ENCODE measurements at places on chromosomes 13 and 19.

DNA sequence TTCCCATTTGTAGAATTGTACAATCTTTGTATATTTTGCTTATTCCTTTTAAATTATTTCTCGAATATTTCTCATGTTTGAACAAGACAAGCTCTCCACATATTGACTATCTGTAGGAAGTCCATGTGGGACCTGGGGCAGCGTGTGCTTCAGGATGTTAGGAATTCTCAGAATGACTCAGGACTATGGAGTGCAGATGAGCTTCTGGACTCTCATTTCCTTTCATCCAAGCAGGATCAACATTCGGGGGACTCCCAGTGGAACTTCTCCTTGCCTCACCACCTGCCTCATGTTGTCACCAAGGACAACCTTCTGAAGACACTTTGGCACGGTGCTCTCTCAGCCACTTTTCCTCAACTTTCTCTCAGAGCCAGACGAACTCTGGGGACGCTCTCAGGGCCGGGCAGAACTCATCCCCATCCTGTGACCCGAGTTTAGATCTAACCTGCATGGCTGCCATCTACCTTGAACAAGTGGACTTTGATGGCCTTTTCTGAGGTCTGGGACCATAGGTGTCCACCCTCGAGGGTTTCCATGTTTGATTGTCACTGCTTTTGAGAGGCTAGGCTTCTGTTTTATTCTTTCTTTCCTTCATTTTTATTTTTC, 441.7 kb downstream of the IRS2 start:
- no peak for DNase-seq

GRCh38 chr19:3836887-3837286, 32.0 kb downstream of the ZFR2 start:
- no peak for DNase-seq

- no peak for DNase-seq
These were observed 665.0 kb upstream of the SLITRK6 start for GRCh38 chr13:86464193-86464592.

- DNase-seq = no peak
These were observed 787.9 kb upstream of the KLHL1 start for GRCh38 chr13:70896136-70896535.

DNA sequence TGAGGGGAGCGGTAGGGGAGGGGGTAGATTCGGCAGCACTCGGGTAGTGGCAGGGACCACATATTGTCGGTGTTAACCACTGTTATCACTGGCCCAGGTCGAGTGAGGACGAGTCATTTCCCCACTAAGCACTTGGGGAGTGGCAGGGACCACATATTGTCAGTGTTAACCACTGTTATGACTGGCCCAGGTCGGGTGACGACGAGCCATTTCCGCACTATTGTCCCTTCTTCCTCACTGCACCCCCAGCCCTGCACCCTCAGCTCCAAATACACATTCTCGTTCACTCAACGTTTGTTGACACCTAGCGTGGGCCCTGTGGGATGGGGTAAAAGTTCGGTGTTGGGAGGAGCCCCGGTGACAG, 467 bp upstream of the CLN5 start:
- DNase-seq = no peak

GRCh38 chr13:27354379-27354778, 70.0 kb upstream of the GTF3A start:
- no peak for DNase-seq

- no peak for DNase-seq
These were observed 121.8 kb upstream of the OBI1 start for GRCh38 chr13:78780708-78781107.

DNA sequence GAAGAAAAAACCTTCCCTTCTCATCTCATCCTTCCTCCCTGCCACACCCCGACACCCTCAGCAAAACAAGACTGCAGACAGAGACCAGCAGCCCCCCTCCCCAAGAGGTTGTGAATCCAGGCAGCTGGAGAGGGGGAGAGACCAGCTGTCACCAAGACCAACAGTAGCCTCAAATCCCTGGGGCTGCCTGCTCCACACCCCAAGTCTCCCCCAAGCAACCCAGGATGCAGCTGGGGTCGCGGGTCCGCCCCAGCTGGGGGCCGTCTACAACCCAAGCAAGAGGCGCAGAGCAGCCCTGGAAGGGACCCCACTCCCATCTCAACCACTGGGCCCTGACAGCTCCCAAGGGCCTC, 7.1 kb downstream of the KLF16 start:
- peak; percentile 84 for DNase-seq

DNA sequence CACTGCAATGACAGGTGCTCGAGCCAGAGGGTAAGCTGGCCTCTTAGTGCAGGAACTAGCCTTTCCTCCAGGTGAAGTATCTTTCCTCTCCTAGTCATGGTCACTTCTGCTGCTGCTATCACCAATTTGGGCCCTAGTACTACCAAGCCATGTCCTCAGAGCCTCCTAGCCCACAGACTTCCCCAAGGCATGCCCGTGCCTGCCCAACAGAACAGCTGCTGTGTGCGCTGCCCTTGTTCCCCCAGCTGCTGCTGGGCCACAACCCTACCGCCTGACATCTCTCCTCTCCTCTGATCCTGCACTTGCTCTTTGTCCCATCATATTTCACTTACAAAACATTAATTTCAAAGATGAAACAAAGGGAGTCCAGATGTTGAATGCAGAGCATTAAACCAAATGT, 168.5 kb upstream of the FREM2 start:
- DNase-seq = no peak

DNA sequence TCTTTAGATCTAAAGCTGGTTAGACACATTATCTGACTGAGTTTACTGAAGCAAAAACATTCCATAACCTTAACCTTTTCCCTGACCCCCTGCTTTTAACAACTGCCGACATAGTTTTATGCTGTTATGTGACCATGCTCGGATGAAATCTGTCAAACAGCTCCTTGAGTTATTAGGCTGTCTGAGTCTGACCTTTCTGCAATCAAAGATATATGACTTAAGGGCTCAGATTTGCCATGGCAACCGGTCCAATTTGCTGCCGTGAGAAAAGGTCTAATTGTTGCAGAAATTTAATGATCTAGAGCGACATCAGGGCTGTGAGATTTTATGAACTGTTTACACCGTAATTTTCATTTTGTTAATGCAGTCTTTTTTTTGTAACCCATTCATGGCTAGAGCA, 61.8 kb downstream of the URI1 start:
- DNase-seq = peak; percentile 64

- no peak for DNase-seq
These were observed 575.6 kb downstream of the DIAPH3 start for GRCh38 chr13:59587971-59588716.

GRCh38 chr19:37943480-37943879, 36.5 kb downstream of the SIPA1L3 start:
- no peak for DNase-seq

DNA sequence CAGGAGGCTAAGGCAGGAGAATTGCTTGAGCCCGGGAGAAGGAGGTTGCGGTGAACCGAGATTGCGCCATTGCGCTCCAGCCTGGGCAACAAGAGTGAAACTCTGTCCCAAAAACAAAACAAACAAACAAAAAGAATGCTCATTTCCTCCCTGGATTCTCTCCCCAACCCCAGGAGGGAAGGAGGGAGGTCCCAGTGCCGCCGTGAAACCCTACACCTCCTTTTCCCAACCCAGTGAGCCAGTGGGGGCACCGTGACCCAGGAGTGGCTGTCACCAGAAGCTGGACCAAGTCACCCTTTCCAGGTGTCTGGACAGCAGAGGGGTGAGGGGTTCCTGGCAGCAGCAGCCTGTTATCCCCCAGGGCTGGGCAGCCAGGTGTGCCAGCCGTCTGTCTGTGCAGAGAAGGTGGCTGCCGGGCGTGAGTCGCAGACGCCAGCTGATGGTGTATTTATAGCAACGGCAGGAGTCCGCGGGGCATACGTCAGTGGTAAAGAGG, 23.5 kb downstream of the NFIC start:
- DNase-seq = no peak

- DNase-seq = no peak
These were observed 88.0 kb downstream of the ENOX1 start for GRCh38 chr13:43698758-43699157.

GRCh38 chr13:106527445-106527801, 8.0 kb downstream of the EFNB2 start:
- no peak for DNase-seq

DNA sequence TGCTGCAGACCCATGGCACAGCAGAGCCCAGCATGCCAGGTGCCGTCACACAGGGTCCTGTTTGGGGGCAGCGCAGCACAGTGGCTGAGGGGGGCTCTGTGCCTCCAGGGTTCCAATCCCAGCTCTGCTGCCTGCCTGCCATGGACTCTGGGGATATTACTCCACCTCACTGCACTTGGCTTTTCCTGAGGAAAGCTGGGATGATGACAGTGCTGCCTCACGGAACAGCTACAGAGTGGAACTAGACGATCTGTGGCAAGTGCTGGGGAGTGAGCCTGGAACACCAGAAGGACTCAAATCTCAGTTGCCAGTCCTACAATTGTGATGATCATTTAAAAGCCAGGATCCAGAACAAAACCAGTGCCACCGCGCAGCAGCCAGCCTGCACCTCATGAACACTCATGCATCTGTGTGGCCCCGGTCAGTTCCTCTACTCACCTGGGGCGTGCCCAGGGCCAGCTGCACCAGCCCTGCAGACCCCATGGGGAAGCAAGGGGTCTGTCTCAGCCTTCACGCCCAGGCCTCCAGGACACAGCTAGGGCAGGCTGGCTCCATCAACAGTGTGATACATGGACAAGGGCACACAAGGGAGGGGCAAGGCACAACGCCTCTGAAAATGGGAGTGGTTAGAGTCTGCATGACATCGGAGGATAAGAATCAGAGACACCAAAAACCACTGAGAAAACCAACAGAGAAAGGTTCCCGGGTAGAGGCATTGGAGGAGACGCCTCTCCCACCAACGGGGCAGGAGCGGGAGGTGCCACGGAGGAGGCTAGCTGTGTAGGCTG, 55.2 kb downstream of the ATP7B start:
- no peak for DNase-seq

GRCh38 chr13:25768838-25769237, 283.0 kb downstream of the SHISA2 start:
- DNase-seq = no peak

DNA sequence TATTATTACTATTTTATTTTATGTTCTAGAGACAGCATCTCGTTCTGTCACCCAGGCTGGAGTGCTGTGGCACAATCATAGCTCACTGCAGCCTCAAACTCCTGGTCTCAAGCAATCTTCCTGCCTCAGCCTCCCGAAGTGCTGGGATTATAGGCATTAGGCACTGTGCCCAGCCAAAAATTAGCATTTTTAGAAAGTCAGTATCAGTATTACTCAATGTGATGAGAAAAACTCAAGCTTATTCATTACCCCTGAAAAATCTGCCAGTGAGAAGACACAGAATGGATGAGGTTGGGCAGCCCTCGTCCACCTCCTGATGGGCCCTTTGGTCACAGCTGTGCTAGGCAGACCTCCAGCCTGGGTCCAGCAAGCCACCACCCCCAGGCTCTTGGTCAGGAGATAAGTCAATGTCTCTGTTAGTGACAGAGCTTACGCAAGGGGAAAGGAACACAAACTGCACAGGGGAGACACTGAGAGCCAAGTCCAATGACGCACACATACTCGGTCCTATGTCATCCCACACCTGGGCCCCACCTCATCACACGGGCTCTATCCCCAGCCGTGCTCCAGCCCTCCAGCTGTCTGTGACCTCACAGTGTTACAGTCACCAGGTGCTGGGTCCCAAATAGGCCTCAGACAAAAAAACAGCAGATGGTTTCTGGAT, 19.8 kb downstream of the PEPD start:
- DNase-seq = no peak

DNA sequence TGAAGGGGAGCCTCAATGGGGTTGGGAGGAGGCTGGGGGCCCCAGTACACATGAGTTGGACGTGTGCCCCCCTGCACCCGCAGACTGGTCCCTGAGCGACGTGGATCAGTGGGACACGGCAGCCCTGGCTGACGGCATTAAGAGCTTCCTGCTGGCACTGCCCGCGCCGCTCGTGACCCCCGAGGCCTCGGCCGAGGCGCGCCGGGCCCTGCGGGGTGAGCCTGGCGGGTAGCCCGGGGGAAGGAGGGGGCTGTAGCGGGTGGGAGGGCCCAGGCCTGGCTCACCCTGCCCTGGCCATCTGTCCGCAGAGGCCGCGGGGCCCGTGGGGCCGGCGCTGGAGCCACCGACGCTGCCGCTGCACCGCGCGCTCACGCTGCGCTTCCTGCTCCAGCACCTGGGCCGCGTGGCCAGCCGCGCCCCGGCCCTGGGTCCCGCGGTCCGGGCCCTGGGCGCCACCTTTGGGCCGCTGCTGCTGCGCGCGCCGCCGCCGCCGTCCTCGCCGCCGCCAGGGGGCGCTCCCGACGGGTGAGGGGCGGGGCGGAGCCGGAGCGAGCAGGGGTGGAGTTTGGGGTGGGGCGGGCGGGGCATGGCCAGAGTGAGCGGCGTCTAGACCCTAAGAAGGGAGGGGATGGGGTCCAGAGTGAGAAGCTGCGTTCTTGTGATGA, 8.1 kb downstream of the PIK3R2 start:
- peak; percentile 57 for DNase-seq

- no peak for DNase-seq
These were observed 579 bp downstream of the RPS9 start for GRCh38 chr19:54201172-54201701.

GRCh38 chr19:10018263-10018662, 5.0 kb downstream of the RDH8 start:
- no peak for DNase-seq

DNA sequence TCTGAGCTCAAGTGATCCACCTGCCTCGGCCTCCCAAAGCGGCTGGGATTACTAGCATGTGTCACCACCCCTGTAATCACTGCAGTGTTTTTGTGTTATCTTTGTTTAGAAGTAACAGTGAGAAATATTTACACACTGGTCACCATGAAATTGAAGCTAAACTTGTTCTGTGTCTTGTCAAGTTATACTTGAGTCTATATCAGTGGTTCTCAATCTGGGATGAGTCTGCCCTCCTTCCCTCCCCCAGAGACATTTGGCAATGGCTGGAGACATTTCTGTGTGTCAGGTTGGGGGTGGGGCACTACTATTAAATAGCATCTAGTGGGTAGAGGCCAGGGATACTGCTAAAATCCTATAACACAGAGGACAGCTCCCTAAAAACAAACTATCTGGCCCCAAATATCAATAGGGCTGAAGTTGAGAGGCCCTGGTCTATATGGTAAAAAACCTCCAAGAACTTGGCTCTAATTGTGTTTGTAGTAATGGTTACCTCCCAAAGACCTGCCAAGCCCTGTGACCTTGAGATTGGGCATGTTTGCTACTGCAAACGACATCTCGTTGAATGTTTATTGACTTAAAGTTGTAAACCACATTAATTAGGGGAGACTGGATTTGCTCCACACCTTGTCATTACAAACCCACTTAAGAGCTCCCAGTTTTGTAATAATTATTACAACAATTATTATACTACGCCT, 6.9 kb downstream of the CTU1 start:
- DNase-seq = no peak

DNA sequence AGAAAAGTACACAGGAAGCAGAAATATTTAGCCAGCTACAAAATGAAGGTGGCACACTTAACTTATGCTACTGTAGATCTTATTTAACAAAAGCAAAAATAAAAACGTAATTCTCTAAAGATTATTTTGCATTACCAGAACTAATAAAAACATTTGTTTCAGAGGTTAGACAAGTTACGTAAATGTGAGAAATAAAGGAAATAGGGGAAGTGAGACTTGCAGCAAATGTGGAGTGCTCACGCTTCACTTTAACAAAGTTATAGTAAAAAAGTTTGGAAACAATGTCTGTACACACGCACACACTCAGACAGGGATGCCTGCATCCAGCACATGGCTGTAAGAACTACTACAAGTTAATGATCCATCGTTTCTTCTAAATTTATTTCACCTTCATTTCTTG, 83.7 kb downstream of the NALCN start:
- DNase-seq = no peak

Measured in retina (tissue), 1 donor.